ENCODE measurements at places on chromosomes 12 and 14. TPM values are rescaled to one million over a fixed set of nuclear protein-coding genes. Genes with fewer than 3 reads are reported as not detected.

LGR5 gene
- not detected for polyA plus RNA-seq

B4GALNT3 gene
- polyA plus RNA-seq: 0.10 TPM

TCL1B gene
- not detected for polyA plus RNA-seq

PXMP2 gene
- polyA plus RNA-seq: 8.7 TPM

SALL2 gene
- polyA plus RNA-seq: not detected

OASL gene
- polyA plus RNA-seq: 9.9 TPM

MMP19 gene
- 0.81 TPM for polyA plus RNA-seq

SDR9C7 gene
- polyA plus RNA-seq: not detected

PIANP gene
- polyA plus RNA-seq: not detected

P2RX2 gene
- polyA plus RNA-seq: not detected

GNPTAB gene
- polyA plus RNA-seq: 24.1 TPM

LMO3 gene
- polyA plus RNA-seq: not detected

HCAR2 gene
- polyA plus RNA-seq: 8.1 TPM

IQSEC3 gene
- not detected for polyA plus RNA-seq

GALNT8 gene
- polyA plus RNA-seq: not detected

NRXN3 gene
- polyA plus RNA-seq: not detected

ADAMTS20 gene
- polyA plus RNA-seq: not detected

KCNMB4 gene
- 0.57 TPM for polyA plus RNA-seq

ADGRD1 gene
- polyA plus RNA-seq: 4.9 TPM

CCDC198 gene
- polyA plus RNA-seq: not detected

VSIG10 gene
- 1.5 TPM for polyA plus RNA-seq

P2RX7 gene
- 12.3 TPM for polyA plus RNA-seq

RASAL1 gene
- polyA plus RNA-seq: not detected

LRP1-AS gene
- 1.5 TPM for polyA plus RNA-seq

GPR68 gene
- not detected for polyA plus RNA-seq

FAIM2 gene
- polyA plus RNA-seq: not detected

SYNE3 gene
- 26.1 TPM for polyA plus RNA-seq

SCN8A gene
- not detected for polyA plus RNA-seq

ZC2HC1C gene
- polyA plus RNA-seq: 0.08 TPM

KRT2 gene
- polyA plus RNA-seq: not detected

RNF212B gene
- polyA plus RNA-seq: not detected

LHX5 gene
- polyA plus RNA-seq: not detected

NFE2 gene
- polyA plus RNA-seq: 101 TPM

OAS1 gene
- polyA plus RNA-seq: 237 TPM

FAM186B gene
- polyA plus RNA-seq: not detected

TPPP2 gene
- polyA plus RNA-seq: not detected

PTPN6 gene
- 562 TPM for polyA plus RNA-seq

ST8SIA1 gene
- polyA plus RNA-seq: not detected

INHBE gene
- not detected for polyA plus RNA-seq

HOXC4 gene
- polyA plus RNA-seq: not detected

FITM1 gene
- polyA plus RNA-seq: 2.1 TPM

KCNH3 gene
- 1.3 TPM for polyA plus RNA-seq

ZNF605 gene
- 0.48 TPM for polyA plus RNA-seq

SSPN gene
- not detected for polyA plus RNA-seq

KITLG gene
- 0.03 TPM for polyA plus RNA-seq

PRB2 gene
- not detected for polyA plus RNA-seq

GALNT4 gene
- 12.9 TPM for polyA plus RNA-seq

C1S gene
- not detected for polyA plus RNA-seq
